ENCODE measurements at places on chromosomes 4 and X. TPM values are rescaled to one million over a fixed set of nuclear protein-coding genes. Genes with fewer than 3 reads are reported as not detected.

The RGN gene
- not detected for polyA plus RNA-seq

The TLR2 gene
- 1.8 TPM for polyA plus RNA-seq

The F8A2 gene
- polyA plus RNA-seq = not detected

The HDAC8 gene
- polyA plus RNA-seq = 22.4 TPM

The COX7B2 gene
- not detected for polyA plus RNA-seq

The EXOC1L gene
- not detected for polyA plus RNA-seq

The CT45A10 gene
- not detected for polyA plus RNA-seq

The ZMYM3 gene
- 7.7 TPM for polyA plus RNA-seq

The FREM3 gene
- not detected for polyA plus RNA-seq

The P2RY8 gene
- polyA plus RNA-seq = not detected

The SLC9B2 gene
- polyA plus RNA-seq = 14.0 TPM

The SOX3 gene
- polyA plus RNA-seq = not detected

The IL2 gene
- polyA plus RNA-seq = not detected

Data from keratinocyte (primary cell).